ENCODE measurements at places on chromosomes 6 and 20. TPM values are rescaled to one million over a fixed set of nuclear protein-coding genes. Genes with fewer than 3 reads are reported as not detected.

DNA sequence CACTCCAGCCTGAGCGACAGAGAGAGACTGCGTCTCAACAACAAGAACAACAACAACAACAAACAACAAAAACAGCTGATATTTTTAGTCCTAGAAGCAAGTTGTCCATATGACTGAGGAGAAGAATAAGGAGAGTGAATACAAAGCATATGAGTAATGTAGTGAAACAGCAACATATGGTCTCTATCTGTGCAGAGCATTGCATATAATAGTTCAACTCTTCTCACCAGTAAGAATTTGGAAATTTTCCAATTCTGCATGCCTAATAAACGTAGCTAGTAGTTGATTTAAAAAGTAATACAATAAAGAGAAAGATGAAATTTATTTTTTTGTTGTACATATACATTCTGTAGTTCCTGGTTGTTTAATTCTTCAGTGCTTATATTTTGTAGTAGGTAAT is 129.7 kb upstream of the FAM83B start:
- no peak for DNase-seq

DNA sequence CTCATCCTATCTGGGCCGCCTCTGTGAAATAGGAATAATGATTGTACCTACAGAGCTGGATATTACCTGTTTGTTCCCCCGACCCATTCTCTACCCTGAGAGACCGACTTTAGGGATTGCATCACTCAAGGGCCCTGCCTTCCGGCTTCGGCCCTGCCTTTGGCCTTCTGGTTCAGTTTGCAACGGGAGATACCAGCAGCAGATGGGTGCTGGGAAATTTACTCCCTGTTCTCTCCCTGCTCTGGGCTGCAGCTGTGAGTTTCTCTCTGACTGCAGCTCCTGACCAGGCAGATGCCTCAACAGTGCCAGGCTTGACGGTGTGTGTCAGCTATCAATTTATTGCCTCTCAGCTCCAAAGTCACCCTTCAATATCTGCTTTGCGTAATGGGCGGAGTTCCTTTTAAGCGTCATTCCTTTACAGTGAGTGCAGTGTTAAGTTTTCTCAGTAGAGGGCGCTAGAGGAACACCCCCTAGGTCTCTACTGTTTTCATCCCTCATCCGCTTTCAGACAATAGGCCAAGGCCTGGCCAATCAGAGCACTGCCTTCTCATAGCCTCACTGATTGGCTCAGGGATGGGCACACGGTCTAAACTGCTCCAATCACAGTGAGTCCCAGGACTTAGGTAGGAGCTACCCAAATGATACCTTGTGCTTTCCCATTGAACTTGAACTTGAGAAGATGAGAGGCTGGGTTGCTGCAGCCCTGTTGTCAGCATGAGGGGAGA is 30.0 kb downstream of the KCNG1 start:
- peak; percentile 83 for DNase-seq

Gene CDH26
- 0.13 TPM for polyA plus RNA-seq

GRCh38 chr6:123064038-123064437 is 68.0 kb downstream of the CLVS2 start:
- no peak for DNase-seq

Gene TAB2
- 24.4 TPM for polyA plus RNA-seq

Gene LY6G6C
- 0.08 TPM for polyA plus RNA-seq

GRCh38 chr6:36083446-36083845 is 46.9 kb upstream of the MAPK13 start:
- no peak for DNase-seq

Gene DZANK1
- 4.6 TPM for polyA plus RNA-seq

- no peak for DNase-seq
Measured at GRCh38 chr6:3566812-3567211, 110.0 kb upstream of the SLC22A23 start.

GRCh38 chr6:170128811-170129681 is 161.8 kb downstream of the DLL1 start:
- no peak for DNase-seq

Gene CDH4
- not detected for polyA plus RNA-seq

DNA sequence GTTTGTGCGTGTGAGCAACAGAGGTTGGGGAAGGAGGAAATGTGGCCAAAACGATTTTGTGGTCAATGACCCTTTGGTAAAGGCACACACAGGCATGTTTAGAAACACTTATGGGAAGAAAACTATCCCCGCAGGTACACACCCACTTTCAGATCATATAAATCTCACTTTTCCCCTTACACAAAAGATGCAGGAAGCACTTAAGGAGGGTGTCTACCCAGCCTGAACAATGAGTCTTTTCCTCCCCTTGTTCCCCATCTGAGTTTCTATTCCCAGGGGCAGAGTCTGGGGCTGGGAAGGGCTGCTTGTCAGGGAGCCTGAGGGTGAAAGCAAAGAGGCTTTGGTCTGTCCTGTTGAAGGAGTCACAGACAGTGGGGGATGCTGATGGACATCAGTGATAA is 193.2 kb upstream of the SALL4 start:
- DNase-seq, result no peak

Gene SLC35D3
- 0.16 TPM for polyA plus RNA-seq

Gene ATP6V1G2
- polyA plus RNA-seq, result 13.6 TPM

DNA sequence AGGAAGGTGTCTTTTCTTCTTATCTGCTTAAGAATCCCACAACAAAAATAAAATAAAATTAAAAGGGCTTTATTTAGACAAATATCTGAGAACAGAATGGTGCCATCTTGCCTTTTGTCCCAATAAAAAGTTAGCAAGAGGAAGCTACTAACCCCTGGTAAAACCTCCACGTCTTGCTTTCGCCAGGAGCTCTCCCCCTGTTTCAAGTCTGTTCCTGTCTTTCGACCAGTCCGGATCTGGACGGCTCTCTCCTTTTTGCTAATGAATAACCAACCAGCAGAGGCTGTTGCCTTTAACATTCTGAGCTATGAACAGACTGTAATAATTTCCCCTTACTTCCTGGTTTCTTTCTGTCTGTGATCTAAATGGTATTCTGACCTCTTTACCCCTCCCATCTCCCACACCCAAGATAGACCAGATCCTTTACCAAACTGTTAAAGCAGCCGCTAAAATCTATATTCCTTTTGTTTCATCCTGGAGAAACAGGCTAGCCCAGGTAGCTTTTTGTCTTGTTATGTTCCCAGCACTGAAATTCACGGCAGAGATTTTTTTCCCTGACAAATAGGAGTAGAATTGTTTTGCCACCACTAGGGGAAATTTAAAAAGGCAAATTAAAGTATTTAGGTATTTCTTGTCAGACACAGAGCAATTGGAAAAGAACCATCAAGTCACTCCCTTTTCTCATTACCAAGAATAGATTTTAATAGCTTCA is at the start of gene FRK:
Gene FRK, minus strand, starts transcription at position 320 of the 712 bp plus-strand sequence. CDS start 580 bp downstream, outside the sequence.
- no peak for DNase-seq

Gene OGFR
- 52.9 TPM for polyA plus RNA-seq

DNA sequence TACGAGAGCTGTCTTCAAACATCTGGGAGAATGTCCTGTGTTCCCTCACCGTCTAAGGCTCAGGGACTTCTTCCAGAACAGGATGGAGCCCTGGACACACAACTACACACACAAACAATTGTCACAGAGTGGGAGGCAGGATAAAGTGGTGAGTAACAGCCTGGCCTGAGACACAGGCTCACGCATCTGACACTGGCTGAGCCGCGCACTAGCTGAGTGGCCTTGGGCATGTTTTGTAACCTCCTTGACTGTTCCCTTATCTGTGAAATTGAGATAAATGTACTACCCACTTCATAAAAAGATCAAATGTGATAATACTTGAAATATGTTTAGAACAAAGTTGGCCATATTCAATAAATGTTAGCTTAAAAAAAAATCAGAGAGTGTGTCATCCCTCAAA is 132.4 kb upstream of the ARMC2 start:
- peak; percentile 56 for DNase-seq

DNA sequence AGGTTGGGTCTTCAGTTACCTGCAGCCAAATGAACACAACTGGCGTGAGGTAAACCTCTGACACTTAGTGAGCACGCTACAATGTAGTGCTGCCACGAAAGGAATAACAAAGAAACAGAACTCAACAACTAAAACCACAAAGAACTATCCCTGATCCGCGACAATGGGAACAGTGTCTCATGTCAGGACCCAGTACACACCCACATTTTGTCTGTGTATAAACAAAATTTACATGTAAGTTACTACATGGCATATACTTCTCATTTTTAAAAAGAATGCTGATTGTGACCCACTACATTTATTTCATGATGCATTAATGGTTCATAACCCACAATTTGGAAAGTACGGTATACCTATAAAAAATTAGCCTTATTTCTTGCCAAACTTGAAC is 14.1 kb downstream of the FKBP1A start:
- DNase-seq, result no peak

GRCh38 chr6:63757826-63758225 is 122.2 kb downstream of the PHF3 start:
- no peak for DNase-seq

DNA sequence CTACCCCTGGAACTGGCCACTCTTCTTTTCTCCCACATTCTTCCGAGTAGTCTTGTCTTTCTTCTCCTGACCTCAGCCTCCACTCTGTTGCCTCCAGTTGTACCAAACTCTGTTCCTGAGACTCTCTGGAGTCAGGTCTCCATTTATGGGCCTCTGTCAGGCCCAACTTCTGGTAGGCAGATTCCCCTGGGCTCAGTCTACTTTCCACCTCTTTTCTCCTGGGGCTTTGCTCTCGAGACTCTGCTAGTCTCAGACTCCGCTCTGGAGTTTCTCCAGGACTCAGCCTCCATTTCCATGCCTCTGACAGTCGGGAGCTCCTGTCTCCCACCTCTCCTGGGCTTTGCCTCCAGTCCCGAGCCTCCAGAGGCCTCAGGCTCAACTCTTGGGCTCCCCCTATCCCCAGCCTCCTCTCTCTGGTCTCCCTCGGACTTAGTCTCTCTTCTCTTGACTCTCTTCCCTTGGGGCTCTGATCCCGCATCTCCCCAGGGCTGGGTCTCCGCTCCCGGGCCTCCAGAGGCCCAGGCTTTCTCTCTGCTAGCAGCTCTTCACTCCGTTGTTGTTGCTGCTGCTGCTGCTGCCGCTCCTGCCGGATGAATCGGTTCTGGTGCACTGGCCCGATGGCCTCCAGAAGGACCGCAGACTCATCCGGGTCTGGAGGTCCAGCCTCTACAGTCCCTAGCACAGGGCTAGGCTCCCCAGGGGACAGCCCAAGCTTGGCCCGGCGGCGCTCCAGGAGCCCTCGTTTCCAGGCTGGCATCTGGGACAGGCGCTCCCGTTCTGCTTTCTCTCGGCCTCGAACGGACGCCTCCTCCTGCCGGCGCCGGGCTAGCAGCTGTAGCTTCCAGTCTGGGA is 1.1 kb downstream of the PPP1R18 start:
- DNase-seq, result no peak

- peak; percentile 63 for DNase-seq
Measured at GRCh38 chr6:165988757-165989456, 178.7 kb downstream of the TBXT start.

- DNase-seq, result no peak
Measured at GRCh38 chr6:167481307-167481926, 156.5 kb downstream of the TTLL2 start.

DNA sequence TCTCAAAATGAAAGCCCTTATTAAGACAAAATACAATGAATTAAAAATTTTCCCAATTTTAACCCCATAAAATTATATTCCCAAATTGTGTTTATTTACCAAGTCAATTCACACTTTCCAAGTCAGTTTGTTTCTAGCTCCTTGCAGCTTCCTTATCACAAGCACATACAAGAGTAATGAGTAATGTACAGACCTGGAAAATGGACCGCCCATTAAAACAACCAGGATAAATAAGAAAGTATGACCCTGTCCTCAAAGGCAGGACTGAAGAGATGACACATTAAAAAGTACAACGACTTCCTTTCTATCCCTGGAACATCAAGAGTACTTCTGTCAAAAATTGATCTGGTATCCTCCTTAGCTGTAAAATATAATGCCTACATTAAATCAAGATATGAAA is 47.1 kb upstream of the TMX4 start:
- no peak for DNase-seq

DNA sequence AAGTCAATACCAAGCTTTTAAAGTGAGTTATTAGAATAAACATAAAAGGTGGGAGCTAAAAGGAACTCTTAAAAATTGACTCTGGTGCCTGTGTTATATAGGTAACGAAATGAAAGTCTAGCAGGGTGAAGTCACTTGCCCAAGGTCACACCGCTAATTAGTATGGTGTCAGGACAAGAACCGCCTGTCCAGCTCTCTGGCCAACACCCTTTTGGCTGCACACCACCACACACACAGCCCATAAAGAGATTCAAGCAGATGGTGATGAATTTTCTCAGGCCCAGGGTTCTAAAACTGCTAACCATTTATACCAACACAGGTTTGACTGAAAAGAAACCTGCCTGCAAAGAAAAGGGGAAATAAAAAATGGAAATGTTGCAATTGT is 20.2 kb downstream of the GFOD1 start:
- DNase-seq, result no peak

GRCh38 chr6:90218959-90219208 is 77.8 kb downstream of the BACH2 start:
- DNase-seq, result no peak

GRCh38 chr6:111813237-111813636 is 60.0 kb downstream of the FYN start:
- DNase-seq, result no peak

DNA sequence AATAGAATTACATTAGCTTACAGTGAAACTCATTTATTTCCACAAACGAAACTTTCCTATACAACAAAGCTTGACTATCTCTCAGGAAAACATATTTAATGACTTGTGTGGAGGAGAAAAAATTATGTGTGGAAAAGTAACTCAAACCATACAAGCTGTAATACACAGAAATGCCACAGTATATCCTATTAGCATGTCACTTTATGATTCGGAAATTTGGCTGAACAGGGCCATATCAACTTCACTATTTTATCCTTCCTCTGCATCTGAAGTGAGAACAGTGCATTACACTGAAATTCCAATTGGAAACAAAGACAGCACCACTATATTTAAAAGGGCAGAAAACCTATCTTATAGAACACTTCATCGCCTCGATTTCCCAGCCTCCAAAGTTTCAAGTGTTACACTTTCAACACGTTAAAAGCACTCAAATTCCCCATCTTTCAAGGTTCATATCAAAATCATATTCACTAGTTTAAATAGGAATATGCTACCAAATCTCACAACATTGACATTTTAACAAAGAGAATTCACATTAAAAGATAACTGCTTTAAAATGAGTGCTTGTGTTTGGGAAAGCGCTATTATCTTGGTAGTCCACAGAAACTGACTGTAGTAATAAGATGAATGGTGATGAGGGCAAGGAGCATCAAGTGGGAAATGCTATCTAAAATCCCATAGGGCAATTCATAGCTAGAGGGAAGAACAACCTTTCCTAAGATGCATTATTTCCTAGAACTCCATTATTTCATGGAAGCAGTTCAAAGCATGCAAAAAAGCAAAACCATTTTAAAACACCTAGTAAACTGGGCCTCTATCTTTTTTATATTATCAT is 1.8 kb downstream of the REV3L start:
- DNase-seq, result no peak

- DNase-seq, result no peak
Measured at GRCh38 chr20:42338294-42339201, 720.4 kb upstream of the CHD6 start.
